ENCODE measurements at places on chromosomes 1 and 21. TPM values are rescaled to one million over a fixed set of nuclear protein-coding genes. Genes with fewer than 3 reads are reported as not detected.

ID3 gene
- 255 TPM for total RNA-seq

SYTL1 gene
- total RNA-seq: 49.4 TPM

FAM78B gene
- total RNA-seq: 0.28 TPM

CEPT1 gene
- 56.9 TPM for total RNA-seq

RNU1-4 gene
- 17,380 TPM for total RNA-seq

SEMA4A gene
- total RNA-seq: 6.4 TPM

ITLN1 gene
- total RNA-seq: 2.1 TPM

F13B gene
- total RNA-seq: under 0.01 TPM

HSPA13 gene
- total RNA-seq: 24.6 TPM

WNT4 gene
- 1.9 TPM for total RNA-seq

LRRC38 gene
- total RNA-seq: 0.19 TPM

RHD gene
- total RNA-seq: 0.61 TPM

RGS8 gene
- 0.19 TPM for total RNA-seq

FNDC5 gene
- total RNA-seq: 3.5 TPM

SZRD1 gene
- 46.5 TPM for total RNA-seq

FAM167B gene
- total RNA-seq: 1.2 TPM

PTGFR gene
- 0.14 TPM for total RNA-seq

TRIM45 gene
- 1.1 TPM for total RNA-seq

FHAD1 gene
- total RNA-seq: 0.66 TPM

HTR6 gene
- not detected for total RNA-seq

JAM2 gene
- 1.9 TPM for total RNA-seq

SYCP1 gene
- total RNA-seq: 0.05 TPM

DISP3 gene
- total RNA-seq: 0.28 TPM

ETV3L gene
- total RNA-seq: 0.14 TPM

LRRC39 gene
- total RNA-seq: 1.7 TPM

RAB7B gene
- total RNA-seq: 8.6 TPM

UBXN10 gene
- total RNA-seq: 0.24 TPM

SV2A gene
- 1.8 TPM for total RNA-seq

MPZ gene
- 3.6 TPM for total RNA-seq

APCS gene
- 0.05 TPM for total RNA-seq

SRGAP2C gene
- total RNA-seq: 3.4 TPM

CLCNKB gene
- total RNA-seq: 0.05 TPM

PLA2G4A gene
- 4.7 TPM for total RNA-seq

NLRP3 gene
- 1.7 TPM for total RNA-seq

MANEAL gene
- total RNA-seq: 1.5 TPM

PIK3R3 gene
- total RNA-seq: 8.9 TPM

PROK1 gene
- total RNA-seq: 0.19 TPM

SDHB gene
- 122 TPM for total RNA-seq

SHISA4 gene
- total RNA-seq: 0.57 TPM

FNDC10 gene
- total RNA-seq: 0.24 TPM

DDAH1 gene
- 0.99 TPM for total RNA-seq

CASP9 gene
- 5.6 TPM for total RNA-seq

FGR gene
- total RNA-seq: 8.4 TPM

NGF gene
- 0.47 TPM for total RNA-seq

LHX8 gene
- 0.05 TPM for total RNA-seq

NCF2 gene
- total RNA-seq: 11.9 TPM

RAP1GAP gene
- 3.5 TPM for total RNA-seq

SLC35F3 gene
- total RNA-seq: 3.2 TPM

RPTN gene
- 0.09 TPM for total RNA-seq

SLC1A7 gene
- under 0.01 TPM for total RNA-seq

TRAPPC10 gene
- total RNA-seq: 22.4 TPM

C1orf146 gene
- total RNA-seq: not detected

PODN gene
- 1.4 TPM for total RNA-seq

Data from thymus (tissue), 14 donors.